HAP-1 (cell line): ENCODE measurements at places on chromosomes 3 and 15.
A peak's percentile ranks its signal among the peaks of the same experiment; 100 is the strongest.

DNA sequence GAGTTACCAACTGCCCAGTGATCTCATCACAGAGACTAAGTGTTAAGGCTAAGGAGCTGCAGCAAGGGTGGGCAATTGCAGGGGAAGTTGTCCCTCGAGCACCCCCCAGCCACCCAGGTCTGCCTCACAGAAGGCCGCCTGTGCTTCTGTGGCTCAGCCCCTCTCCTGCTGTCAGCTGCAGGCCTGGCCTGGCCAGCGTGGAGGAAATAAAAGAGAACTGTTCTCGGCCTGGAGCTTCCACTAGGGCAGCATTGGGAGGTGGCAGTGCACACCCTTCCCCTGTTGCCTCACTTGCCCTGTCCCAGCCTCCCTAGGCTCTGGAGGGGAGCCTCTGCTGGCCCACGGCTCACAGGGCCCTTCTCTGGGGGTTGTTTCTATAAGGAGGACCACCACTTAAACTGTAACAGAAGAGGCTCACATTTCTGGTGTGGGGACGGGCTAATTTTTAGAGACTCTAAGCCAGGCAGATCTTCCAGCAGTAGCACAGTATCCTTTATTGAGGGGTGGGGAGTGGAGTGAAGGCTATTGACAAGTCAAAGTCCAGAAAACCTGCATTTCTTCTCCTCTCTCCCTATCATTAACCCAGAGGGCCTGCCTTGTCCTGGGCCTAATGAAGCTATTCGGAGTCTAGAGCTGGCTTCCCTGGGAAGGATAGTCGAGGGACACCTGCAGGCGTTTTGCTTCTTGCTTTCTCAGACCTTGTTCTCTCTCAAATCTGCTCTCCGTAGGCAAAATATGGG, 75.6 kb upstream of the ADPGK start:
- DNase-seq, result no peak

DNA sequence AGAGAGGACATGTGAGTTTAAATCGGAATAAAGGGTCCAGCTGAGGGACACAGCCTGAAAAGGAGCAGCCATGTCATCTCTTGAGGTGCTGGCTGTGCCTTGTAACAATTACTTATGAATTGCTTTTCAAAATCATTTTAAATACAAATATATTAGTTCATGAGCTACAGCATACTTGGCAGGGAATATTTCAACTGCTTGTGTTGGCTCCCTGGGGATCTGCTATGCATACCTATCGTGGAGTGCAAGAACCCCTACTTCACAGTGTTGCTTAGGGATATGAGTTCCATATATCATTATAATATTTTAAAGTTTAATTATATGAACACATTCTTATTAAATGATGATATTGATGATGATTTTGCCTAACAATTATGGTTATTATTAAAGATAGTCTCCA, 19.1 kb upstream of the P2RY14 start:
- no peak for DNase-seq

GRCh38 chr15:59605994-59606393, 5.6 kb upstream of the GCNT3 start:
- DNase-seq, result no peak

DNA sequence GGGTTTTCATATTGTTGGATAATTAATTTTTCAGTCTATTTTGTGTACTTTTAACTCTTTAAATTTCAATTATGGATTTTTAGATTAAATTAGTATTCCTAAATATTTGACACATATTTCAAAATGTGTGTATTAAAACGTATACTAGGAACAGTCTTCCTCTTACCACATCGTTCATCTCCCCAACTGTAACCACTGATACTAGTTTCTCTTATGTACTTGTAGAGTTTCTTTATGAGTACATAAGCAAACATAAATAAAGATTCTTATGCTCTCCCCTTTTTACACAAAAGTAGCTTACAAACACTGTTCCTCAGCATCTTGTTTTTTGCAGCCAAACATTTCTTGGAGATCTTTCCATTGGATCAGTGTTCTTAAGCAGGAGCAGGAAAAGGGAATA, 45.9 kb downstream of the CMSS1 start:
- DNase-seq, result no peak

DNA sequence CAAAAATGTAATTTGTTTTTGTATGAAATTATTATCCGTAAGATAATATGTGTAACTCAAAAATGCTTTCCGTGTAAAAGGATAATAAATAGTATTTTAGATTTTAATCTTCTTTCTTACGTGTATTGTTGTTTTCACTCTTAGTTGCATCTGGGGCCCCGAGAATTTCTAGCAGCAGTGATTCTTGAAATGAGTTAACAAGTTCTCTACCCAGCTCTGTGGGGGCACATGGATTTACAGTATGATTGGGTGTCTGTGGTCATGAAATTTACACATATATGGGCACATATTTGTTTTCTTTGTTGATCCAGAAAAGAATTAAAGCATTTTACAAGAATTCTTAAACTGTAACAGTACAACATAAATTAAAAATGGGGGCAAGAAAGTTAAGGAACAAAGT, 145.9 kb upstream of the LRRFIP2 start:
- DNase-seq, result no peak

DNA sequence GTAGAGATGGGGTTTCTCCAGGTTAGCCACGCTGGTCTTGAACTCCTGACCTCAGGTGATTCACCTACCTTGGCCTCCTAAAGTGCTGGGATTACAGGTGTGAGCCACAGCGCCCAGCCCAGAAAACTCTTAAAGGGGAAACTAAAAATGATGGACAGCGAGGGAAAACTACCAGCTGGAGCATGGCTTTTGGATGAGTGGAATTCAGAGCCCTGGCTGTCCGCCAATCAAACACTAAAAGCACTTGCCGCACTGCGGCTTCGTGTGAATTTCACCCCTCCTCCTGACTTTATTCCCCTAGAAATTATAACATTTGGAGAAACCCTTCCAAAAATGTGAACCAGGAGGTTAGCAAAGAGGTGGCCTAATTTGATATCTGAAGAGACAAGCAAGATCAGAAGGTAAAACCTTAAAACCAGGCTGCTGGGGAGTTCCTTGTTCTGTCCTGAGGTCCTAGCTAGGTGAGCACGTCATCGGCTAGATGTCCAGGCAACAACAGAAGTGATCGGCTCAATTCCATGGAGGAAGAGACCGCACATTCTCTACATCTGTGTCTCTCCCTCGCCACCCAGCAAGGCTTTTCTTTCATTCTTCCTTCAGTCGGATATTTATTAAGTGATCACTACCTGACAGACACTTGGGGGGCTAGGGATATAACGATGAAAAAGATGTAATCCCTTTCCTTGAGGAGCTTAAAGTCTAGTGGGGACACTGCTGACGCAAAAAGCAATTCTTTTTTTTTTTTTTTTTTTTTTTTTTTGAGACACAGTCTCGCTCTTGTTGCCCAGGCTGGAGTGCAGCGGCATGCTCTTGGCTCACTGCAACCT, 1.7 kb downstream of the TM4SF19 start:
- DNase-seq, result no peak

- DNase-seq, result peak; percentile 66
These were observed 92.0 kb upstream of the VGLL3 start for GRCh38 chr3:87082796-87083440.

DNA sequence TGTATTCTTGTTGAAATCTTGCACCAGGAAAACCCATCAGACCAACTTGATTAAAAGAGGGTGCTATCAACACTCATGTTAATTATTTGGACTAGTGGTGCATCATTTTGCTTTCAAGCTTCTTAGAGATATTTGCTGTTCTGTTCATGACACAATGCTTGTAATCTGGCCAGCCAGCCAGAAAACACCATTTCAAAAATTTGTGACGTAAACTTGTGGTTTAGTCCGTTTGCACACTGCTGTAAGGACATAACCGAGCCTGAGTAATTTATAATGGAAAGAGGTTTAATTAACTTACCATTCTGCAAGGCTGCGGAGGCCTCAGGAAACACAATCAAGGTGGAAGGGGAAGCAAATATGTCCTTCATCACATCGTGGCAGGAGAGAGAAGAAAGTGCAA, 374.3 kb upstream of the TGFBR2 start:
- no peak for DNase-seq

- no peak for DNase-seq
These were observed 60.9 kb upstream of the ITGA11 start for GRCh38 chr15:68492855-68493254.
